ENCODE measurements at places on chromosomes 3 and 15.

- H3K4me3 ChIP-seq = no peak overlapping the region
- H3K4me1 ChIP-seq = no peaks in the 10 kb centered on the region
Observed at GRCh38 chr3:151074256-151074655, 11.2 kb upstream of the MED12L start.

- no peaks in the 10 kb centered on the region for H3K27me3 ChIP-seq
- H3K4me3 ChIP-seq = no peak overlapping the region
- no peaks in the 10 kb centered on the region for H3K4me1 ChIP-seq
- H3K36me3 ChIP-seq = no peaks in the 10 kb centered on the region
Observed at GRCh38 chr3:80213086-80213485, 445.3 kb upstream of the ROBO1 start.

DNA sequence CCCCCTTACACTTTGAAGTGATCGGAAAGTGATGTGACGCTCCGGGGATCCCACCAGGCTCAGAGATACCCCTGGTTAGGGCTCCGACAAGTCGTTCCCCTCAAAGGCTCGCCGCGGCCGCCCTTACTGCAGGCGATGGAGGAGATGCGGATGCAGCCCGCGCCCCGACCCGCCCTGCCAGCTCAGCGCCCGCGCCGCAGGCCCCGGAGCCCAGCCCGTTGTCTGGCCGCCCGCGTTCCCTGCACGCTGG is 228 bp downstream of the GLT8D1 start:
- H3K27ac ChIP-seq = peak overlapping the region; percentile 73
- H3K4me3 ChIP-seq = peak overlapping the region; percentile 90
- no peaks in the 10 kb centered on the region for H3K27me3 ChIP-seq
- DNase-seq = no peak
- H3K4me1 ChIP-seq = peaks cover 29% of the 10 kb centered on the region

DNA sequence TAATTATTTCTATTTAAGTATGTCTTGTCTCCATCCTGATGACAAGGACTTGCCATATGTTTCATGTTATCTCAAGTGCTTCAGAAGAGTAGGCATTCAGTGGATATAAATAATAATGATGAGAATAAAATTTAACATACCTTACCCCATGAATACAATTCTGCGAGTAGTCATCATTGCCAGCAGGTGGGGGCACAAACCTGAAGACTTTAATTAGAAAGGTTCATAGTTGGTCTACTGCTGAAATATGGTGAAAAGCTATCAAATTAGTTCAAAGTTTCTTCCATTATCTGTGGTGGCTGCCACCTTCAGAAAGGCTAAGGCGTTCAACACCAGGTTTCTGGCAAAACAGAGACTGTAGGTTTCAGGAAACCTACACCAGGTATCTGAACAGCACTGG is 100.9 kb downstream of the P3H2 start:
- DNase-seq = no peak
- H3K27me3 ChIP-seq = no peaks in the 10 kb centered on the region
- H3K27ac ChIP-seq = no peak overlapping the region
- no peaks in the 10 kb centered on the region for H3K4me1 ChIP-seq

GRCh38 chr3:123039178-123039577 is 11.6 kb upstream of the SEMA5B start:
- no peaks in the 10 kb centered on the region for H3K4me1 ChIP-seq
- no peaks in the 10 kb centered on the region for H3K36me3 ChIP-seq
- DNase-seq = no peak
- H3K27ac ChIP-seq = no peak overlapping the region
- no peaks in the 10 kb centered on the region for H3K27me3 ChIP-seq

- no peaks in the 10 kb centered on the region for H3K36me3 ChIP-seq
- DNase-seq = no peak
- H3K4me3 ChIP-seq = no peak overlapping the region
- H3K27ac ChIP-seq = no peak overlapping the region
Observed at GRCh38 chr3:183468424-183468823, 40.0 kb upstream of the MCF2L2 start.

GRCh38 chr15:57662091-57662744 is 44.3 kb upstream of the POLR2M start:
- H3K4me3 ChIP-seq = no peak overlapping the region
- no peaks in the 10 kb centered on the region for H3K27me3 ChIP-seq
- no peaks in the 10 kb centered on the region for H3K36me3 ChIP-seq
- no peak overlapping the region for H3K27ac ChIP-seq
- H3K4me1 ChIP-seq = no peaks in the 10 kb centered on the region

DNA sequence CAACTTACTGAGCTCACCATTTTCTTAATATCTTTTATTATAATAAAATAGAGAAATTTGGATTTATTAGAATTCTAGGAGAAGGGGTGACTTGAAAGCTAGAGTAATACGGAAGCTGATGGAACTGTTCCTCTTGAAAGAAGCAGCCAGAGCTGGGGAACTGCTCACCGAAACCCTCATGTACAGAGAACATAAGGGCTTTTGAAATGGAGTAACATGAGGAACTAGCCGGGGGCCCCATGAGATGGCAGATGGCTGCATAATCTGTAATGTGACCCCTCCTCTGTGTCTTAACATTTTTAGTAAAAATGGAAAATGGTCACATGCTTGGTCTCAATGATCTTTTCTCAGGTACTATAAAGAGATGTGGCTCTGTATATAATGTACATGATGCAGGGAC is 15.7 kb upstream of the DYNC1LI1 start:
- no peak overlapping the region for H3K4me3 ChIP-seq
- H3K27me3 ChIP-seq = no peaks in the 10 kb centered on the region
- peak overlapping the region; percentile 20 for H3K27ac ChIP-seq
- H3K36me3 ChIP-seq = no peaks in the 10 kb centered on the region

DNA sequence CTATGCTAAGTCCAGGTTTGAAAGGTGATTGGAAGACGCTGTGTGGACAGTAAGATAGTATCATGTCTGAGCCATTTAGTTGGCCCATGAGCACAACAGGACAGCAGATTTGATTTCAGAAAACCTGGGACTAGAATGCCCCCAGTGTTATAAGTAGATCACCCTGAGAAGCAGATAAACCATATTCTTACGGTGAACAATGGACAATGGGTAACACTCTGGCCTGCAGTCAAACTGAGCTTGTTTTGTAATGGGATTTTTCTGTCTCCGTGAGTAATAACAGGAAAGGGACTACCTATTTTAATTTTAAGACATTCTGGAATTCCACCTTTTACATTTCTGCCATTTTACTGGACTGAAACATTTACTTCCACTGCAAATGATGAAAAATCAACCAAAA is 71.5 kb downstream of the LDHAL6B start:
- no peak overlapping the region for H3K27ac ChIP-seq
- no peaks in the 10 kb centered on the region for H3K4me1 ChIP-seq
- no peaks in the 10 kb centered on the region for H3K36me3 ChIP-seq
- DNase-seq = no peak
- no peak overlapping the region for H3K4me3 ChIP-seq

DNA sequence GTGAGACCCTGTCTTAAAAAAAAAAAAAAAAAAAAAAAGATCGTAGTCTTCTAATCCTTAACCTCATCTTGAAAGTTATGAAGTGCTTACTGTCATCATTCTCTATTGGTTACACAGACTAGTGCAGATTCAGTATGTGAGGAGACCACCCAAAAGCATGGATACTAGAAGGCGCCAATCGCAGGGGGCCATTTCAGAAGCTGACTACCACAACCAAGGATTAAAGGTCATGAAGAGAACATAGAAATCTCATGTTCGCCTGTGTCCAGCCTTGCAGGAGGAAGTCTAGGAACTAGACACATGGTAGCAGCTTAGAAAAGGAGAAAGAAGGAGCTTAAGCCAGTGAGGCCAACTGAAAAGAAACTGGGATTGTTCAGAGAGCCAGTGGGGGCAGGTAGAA is 207.8 kb downstream of the THSD4 start:
- H3K4me3 ChIP-seq = no peak overlapping the region
- no peak overlapping the region for H3K27ac ChIP-seq
- H3K4me1 ChIP-seq = no peaks in the 10 kb centered on the region
- H3K27me3 ChIP-seq = no peaks in the 10 kb centered on the region
- no peak for DNase-seq
- H3K36me3 ChIP-seq = no peaks in the 10 kb centered on the region

GRCh38 chr3:19816631-19817030 is 117.4 kb downstream of the EFHB start:
- no peak for DNase-seq
- H3K27ac ChIP-seq = no peak overlapping the region
- no peaks in the 10 kb centered on the region for H3K4me1 ChIP-seq
- H3K4me3 ChIP-seq = no peak overlapping the region
- no peaks in the 10 kb centered on the region for H3K27me3 ChIP-seq

DNA sequence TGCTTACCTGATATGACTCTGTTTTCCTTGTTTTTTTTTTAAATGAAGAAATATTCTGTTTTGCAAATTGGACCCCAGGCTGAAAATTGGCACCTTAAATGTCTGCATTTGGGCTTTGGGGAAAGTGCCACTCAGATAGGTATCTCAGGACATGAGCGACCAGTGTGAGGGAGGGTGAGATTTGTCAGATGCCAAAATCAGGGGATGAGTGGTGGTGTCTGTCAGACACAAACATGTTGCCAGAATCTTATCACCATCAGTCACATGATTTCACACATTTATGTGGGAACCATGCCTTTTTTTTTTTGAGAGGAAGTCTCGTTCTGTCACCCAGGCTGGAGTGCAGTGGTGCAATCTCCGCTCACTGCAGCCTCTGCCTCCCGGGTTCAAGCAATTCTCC is 75.6 kb upstream of the OSBPL11 start:
- H3K36me3 ChIP-seq = no peaks in the 10 kb centered on the region
- H3K4me3 ChIP-seq = no peak overlapping the region
- no peaks in the 10 kb centered on the region for H3K27me3 ChIP-seq
- no peak overlapping the region for H3K27ac ChIP-seq

GRCh38 chr3:149969940-149970715 is 567 bp downstream of the PFN2 start:
- DNase-seq = peak; percentile 91
- H3K4me1 ChIP-seq = peaks cover 56% of the 10 kb centered on the region
- peak overlapping the region; percentile 71 for H3K4me3 ChIP-seq

- H3K36me3 ChIP-seq = no peaks in the 10 kb centered on the region
- no peak overlapping the region for H3K27ac ChIP-seq
- H3K4me1 ChIP-seq = no peaks in the 10 kb centered on the region
- H3K4me3 ChIP-seq = no peak overlapping the region
Observed at GRCh38 chr15:95267481-95267880, 1036.1 kb downstream of the MCTP2 start.

- H3K27me3 ChIP-seq = no peaks in the 10 kb centered on the region
- peaks cover 29% of the 10 kb centered on the region for H3K4me1 ChIP-seq
- DNase-seq = peak; percentile 48
- H3K27ac ChIP-seq = peak overlapping the region; percentile 54
- H3K36me3 ChIP-seq = peaks cover 5% of the 10 kb centered on the region
Observed at GRCh38 chr3:142445816-142446254, 2.0 kb downstream of the XRN1 start.

DNA sequence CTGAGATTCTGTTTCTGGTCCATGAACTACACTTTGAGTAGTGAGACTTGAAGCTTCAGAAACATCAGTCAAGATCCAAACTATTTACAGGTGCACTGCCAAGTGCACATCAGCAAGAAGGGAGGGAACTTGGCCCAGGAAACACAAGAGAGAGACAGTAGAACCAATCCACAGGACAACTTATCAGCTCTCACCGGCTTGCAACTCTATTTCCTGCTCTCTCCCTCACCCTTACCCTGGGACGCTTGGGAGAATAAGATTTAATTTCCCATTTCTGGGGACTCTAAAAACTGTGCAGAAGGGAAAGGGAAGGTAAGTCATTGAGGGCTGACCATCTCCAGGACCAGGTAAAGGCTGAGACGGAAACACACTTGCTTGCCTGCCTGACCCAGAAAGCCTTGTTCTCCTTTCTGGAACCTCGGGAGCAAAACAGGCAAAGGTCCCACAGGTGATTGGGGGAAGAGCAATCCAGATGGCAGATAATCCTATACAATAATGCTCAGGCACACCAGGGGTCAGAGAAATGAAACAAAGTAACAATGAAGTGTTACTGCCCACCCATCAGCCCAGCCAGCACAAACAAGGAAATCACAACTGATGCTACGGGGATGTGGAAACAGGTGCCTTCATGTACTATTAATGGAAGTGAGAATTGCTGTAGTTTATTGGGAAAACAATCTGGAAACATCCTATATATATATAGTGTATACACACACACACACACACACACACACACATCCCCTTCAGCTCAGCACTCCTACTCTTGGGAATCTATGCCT is 154.4 kb downstream of the XXYLT1 start:
- DNase-seq = no peak
- no peaks in the 10 kb centered on the region for H3K27me3 ChIP-seq
- H3K27ac ChIP-seq = no peak overlapping the region

- no peaks in the 10 kb centered on the region for H3K27me3 ChIP-seq
- peak within 1 kb of the TSS; percentile 47 for H3K4me3 ChIP-seq
Observed at GRCh38 chr3:151085227-151085888, at the start of gene MED12L. Gene MED12L, plus strand, starts transcription at chr3:151085664. Its CDS starts 1,263 bp downstream, at chr3:151086927.

- H3K36me3 ChIP-seq = no peaks in the 10 kb centered on the region
- no peaks in the 10 kb centered on the region for H3K27me3 ChIP-seq
- H3K27ac ChIP-seq = no peak overlapping the region
- H3K4me1 ChIP-seq = no peaks in the 10 kb centered on the region
- no peak overlapping the region for H3K4me3 ChIP-seq
- no peak for DNase-seq
Observed at GRCh38 chr15:72182673-72183072, 14.9 kb downstream of the GRAMD2A start.

DNA sequence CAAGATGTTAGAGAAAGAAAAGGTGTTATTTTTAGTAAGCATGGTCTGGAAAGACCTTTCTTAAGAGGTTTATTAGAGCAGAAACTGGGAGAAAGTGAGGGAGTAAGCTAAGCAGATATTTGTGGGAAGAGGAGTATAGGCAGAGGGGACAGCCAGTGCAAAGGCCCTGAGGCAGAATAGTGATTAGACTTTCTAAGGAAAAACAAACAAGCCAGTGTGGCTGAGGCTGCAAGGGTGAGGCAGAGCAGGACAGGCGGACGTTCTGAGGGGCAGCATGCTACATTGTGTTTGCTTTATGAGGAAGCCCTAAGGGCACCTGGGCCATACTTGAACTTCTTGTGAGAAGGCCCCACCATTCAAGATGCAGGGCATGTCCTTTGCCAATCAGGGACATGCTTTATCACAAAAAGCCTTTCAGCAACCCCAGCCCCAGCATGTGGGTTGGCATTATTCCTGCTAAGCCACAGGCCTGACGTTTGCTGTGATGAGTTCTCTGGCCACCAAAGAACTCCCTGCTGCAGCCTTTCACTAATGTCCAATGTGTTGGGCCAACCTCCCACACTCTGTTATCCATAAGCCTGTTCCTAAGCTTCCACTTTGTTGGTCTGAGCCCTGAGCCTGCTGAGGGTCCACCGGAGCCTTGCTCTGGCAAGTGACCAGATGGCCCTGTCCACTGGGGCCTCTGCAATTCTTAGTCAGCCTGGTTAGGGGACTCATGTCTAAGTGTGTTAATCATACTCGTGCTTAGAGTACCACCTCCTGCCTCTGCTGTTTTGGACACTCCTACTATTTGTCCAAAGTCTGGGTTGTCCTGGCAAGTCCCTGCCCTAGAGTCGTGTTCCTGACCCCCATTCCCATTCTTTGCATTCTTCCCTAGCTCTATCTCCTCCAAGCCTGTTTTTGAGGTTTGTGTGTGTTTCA is 209.9 kb upstream of the CTNNB1 start:
- no peaks in the 10 kb centered on the region for H3K27me3 ChIP-seq
- H3K36me3 ChIP-seq = no peaks in the 10 kb centered on the region
- no peak for DNase-seq
- H3K4me1 ChIP-seq = no peaks in the 10 kb centered on the region
- no peak overlapping the region for H3K27ac ChIP-seq

- no peak for DNase-seq
- H3K4me1 ChIP-seq = peaks cover 25% of the 10 kb centered on the region
- H3K27me3 ChIP-seq = no peaks in the 10 kb centered on the region
- no peak overlapping the region for H3K27ac ChIP-seq
- H3K36me3 ChIP-seq = no peaks in the 10 kb centered on the region
Observed at GRCh38 chr3:135226057-135226456, 431.0 kb downstream of the EPHB1 start.

Measured in Karpas-422 (cell line).